OCI-LY7 (cell line): ENCODE measurements at places on chromosomes 2 and 18.

DNA sequence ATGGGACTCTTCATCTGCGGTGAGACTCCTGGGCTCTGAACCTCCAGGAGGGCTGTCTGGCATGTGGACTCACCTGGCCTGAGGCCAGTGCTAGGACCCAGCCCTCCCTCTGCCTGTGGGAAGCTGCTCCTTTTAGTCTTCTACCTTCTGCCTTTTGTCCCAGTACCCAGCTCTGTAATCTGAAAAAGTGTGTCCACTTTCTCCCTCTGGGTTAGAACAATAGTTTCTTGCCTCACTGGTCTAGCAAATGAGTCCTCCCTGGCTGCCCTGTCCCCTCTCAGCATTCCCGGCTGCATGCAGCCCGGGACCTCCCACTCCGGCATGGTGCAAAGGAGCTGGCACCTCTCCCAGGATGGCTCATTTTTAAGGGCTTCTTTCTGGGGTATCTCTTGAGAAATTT is 25.9 kb downstream of the GKN2 start:
- no peak for DNase-seq

DNA sequence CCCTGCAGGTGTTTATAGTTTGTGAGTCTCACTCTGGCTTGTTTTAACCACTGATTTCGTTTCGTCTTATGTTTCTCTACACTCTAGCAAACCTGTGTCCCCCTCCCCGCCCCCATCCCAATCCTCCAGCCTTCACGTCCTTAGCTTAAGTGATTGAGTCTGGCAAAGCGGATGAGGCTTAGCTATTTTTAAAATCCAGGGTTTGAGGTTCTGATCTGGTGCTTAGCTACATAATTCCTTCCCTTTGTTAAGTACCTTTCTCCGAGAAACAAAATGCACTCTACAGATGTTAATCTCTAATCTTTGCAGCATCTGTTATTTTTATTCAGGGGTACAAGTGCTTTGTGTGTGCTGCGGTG is 7.8 kb downstream of the AGAP1 start:
- DNase-seq: no peak

DNA sequence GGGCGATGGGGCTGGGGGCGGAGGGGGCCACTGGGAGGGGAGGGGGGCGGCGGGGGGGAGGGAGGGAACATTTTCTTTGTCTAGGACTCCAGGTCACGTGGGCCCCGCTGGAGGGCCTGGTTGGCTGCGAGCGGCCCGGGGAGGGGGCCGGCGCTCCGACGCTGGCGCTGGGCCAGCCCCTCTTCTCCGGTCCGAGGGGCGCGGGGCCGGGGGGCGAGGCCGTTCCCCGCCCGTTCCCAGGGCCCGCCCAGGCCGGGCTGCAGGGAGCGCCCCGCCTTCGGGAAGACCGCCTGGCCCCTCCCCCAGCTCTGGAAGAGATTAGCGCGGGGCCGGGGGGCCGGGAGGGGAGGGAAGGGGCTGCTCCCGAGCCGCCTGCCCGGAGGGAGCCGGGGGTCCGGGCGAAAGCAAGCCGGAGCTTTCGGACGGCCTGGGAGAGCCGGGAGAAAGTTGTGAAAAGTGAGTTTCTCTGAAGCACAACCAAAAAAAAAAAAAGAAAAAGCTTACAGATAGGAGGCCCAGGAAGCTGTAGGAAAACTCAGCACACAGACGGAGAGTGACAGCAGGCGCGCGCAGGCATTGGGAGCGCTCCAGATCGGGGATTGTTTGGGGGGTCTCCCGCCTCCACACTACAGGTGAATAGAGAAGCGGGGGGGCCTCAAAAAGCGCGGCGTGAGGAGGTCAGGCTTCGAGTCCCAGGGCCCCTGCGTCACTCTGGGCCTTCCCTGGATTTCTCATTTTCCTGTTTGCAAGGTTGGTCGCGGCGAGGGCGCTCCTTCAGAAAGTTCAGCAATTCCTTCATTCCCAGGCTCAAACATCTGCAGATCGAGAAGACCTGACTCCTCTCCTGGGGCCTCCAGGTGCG is 84.1 kb upstream of the POMC start:
- no peak for DNase-seq

GRCh38 chr2:120511947-120512710 is 166.2 kb downstream of the INHBB start:
- DNase-seq: no peak

GRCh38 chr2:216527600-216527999 is 29.0 kb downstream of the RPL37A start:
- no peak for DNase-seq

- no peak for DNase-seq
Observed at GRCh38 chr2:49988276-49988675, 834.0 kb upstream of the FSHR start.

GRCh38 chr2:153464395-153464794 is 14.2 kb downstream of the RPRM start:
- DNase-seq: no peak
